ENCODE measurements at places on chromosomes 6 and 20.

DNA sequence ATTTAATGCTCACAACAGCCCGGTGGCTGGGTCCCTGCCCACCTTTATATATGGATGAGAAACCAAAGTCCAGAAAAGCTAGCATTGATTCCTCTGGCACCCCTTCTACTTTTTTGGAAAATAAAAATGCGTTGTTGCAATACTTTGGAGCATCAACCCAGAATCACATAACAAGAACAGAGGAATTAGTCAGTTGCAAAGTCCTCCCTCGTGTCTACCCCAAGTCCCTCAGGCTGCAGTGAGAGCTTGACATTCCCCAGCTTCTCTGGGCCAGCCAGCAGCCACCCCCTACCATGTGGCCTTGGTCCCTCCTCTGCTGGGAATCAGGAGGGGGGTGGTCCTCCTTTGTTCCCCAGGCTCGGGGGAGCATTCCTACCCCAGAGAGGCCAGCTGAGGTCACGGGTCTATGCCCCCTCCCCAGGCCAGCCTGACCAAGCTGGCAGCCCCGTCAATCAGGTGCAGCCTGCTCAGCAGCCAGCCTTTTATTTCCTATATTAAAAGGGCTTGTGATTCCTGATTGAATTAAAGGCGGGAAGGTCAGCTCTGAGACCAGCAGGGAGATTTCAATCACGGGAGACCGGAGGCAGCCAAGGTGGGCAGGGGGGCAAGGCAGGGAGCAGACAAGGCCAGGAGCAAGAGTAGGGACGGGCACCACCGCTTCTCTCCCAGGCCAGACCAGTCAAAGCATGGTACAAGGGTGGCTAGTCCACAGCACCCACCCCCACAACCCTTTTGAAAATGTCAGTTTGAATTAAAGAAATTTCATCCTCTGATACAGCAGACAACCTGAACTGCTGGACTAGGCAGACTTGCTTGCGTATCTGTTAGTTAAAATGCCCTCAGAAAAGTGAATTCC, 158.9 kb downstream of the MRPL14 start:
- DNase-seq: no peak

DNA sequence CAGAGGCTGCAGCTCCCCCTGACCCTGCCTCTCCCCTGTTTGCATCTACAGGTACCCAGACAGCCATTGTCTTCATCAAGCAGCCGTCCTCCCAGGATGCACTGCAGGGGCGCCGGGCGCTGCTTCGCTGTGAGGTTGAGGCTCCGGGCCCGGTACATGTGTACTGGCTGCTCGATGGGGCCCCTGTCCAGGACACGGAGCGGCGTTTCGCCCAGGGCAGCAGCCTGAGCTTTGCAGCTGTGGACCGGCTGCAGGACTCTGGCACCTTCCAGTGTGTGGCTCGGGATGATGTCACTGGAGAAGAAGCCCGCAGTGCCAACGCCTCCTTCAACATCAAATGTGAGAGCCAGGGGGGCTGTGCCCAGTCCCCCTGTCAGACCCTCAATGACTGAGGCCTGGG, 42.1 kb upstream of the SRF start:
- DNase-seq: no peak

GRCh38 chr6:132498638-132499037, 14.3 kb downstream of the STX7 start:
- no peak for DNase-seq

- no peak for DNase-seq
Observed at GRCh38 chr6:12909833-12910232, 193.3 kb downstream of the PHACTR1 start.

GRCh38 chr6:79117752-79118151, 39.7 kb upstream of the PHIP start:
- no peak for DNase-seq

- DNase-seq: no peak
Observed at GRCh38 chr6:105851606-105852005, 234.5 kb upstream of the PRDM1 start.

DNA sequence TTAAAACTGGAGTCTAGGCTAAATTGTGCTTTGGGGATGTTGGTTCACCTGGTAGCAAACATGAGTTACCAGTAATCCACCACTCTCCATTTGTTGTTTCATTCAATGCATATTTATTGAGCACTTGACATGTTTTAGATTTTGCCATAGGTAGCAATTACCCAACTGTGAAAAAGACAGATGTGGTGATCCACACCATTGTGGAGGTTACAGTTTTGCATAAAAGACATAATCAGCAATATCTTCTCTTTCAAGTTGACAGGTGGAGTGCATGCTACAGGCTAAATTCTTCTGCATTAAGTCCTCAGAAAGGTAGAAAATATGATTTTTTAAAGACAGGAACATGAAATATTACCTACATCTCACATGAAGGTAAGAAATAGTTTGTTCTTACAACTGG, 143.0 kb upstream of the TSHZ2 start:
- no peak for DNase-seq

- no peak for DNase-seq
Observed at GRCh38 chr6:37866590-37867507, 47.3 kb downstream of the ZFAND3 start.

DNA sequence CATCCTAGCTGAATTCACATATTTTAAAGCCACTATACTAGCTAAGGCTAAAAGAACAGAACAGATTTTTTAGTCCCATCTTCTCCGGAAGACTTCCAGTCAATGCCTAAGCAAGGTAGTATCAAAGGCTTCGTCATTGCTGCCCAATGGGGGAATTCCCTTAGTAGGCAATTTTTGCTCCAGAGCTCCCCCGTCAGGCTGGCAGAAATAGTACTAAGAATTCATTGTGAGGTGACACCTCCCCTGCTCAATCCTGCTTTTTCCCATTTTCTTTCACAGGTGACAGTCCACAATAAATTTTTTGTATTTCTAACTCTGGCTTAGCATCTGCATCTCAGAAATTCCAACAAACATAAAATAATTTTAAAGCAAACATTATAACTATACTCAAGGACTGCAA, 52.8 kb upstream of the SRSF6 start:
- no peak for DNase-seq

GRCh38 chr6:159577564-159577963, 115.5 kb downstream of the SOD2 start:
- no peak for DNase-seq

DNA sequence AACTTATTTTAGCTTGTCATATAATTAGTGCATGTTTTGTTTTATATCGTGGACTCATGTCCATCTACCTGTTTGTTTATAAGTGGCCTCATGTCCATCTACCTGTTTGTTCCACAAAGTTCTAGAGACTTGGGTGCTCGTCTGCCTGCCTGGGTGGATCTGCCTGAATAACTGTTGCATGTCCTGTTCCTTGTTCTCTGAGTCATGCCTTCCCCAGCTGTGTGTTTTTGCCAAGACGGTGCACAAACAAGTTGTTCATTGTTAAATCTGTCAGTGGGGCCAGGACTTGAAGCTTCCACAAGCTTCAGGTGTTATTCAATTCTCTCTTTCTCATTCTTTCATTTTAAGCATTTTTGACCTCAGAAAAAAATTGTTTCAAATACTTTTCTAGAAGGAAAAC, 358.0 kb upstream of the CITED2 start:
- DNase-seq: no peak

GRCh38 chr6:106161893-106162292, 75.8 kb downstream of the PRDM1 start:
- no peak for DNase-seq

GRCh38 chr6:166541876-166542579, 44.5 kb downstream of the RAMACL start:
- no peak for DNase-seq

GRCh38 chr6:165833355-165833754, 170.3 kb upstream of the PDE10A start:
- no peak for DNase-seq

DNA sequence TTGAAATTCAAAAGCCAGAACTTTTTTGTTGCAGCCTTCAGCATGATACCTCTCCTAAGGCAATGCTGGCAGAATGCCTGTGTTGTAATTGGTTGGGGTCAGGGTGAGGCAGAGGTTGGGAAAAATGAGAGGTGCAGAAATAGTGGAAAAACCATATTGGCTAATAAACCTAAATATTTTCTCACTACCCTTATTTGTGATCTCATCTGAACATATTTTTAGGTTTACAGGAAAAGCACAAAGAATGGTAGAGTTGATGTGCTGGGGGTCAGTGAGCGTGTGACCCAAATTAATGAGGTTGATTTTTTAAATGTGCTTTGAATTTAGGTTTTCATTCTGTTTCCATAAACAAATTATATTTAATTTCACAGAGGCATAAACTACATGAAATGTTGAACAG, 437.3 kb downstream of the HDGFL1 start:
- no peak for DNase-seq

DNA sequence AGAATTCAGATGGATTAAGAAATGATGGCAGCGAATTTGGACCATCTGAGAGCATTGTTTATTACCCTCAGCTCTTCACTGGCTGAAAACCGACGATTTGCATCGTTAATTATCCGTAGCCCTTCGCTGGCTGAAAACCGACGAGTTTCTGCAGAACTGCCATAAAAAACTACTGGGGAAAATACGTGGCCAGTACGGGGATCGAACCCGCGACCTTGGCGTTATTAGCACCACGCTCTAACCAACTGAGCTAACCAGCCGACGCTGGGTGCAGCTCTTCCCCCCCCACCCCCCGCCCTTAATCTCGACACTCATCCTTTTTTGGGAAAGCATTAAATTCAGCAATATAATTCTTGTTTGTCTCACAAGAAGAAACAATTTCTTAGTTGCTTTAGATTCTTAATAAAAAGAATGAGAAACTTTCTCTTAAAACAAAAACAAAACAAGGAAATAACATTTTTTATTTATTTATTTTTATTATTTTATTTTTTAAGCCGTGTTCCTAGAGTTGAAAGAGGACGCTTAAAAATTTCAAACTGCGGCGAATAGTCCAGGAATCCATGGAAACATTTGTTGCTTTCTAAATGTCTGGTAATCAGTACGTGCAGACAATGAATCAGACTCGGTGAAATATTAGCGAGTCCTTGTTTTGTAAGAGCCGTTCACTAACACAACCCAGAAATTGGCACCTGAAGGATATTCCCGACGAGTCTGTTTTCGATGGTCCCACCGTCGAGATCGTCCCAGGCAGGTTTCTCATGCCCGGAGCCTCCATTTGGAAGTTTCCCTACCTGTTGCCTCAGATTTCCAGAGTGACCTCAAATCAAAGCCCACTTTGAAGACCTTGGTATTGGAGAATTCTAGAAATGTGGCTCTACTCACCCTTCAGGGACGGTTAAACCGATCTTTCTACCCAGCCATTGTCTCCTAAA, 27.8 kb downstream of the PRSS16 start:
- no peak for DNase-seq

DNA sequence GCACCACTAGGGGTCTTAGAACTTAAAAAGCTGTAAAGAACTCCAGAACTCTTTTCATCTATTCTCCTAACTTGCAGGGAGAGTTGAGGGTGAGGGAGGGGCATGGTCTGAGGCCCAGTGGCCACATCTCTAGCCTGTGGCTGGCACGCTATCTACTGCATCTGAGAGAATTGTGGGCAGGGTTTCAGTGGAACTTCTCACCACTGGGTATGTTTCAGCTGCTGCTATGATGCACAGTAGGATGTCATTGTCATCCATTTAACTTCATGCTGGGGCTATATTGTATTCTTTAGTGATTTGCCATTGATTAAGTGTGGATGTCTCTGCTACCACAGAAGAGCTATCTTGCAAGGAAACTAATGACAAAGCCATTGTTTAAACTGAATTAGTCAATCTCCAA, 4.5 kb downstream of the TMEM14A start:
- DNase-seq: no peak

GRCh38 chr20:32638848-32639247, 34.9 kb downstream of the C20orf203 start:
- no peak for DNase-seq

DNA sequence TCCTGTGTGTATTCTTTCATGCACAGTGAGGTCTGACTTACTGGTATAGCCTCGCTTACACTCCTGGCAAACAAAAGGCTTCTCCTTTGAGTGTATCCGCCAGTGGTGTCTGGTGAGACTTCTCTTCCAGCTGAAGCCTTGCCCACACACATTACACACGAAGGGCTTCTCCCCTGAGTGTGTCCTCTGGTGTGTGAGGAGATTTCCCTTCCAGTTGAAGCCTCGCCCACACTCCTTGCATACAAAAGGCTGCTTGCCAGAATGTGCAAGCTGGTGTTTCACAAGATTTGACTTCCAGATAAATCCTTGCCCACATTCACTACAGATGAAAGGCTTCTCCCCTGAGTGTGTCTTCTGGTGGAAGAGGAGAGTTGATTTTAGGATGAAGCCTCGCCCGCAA, 21.5 kb downstream of the ZNF337 start:
- DNase-seq: no peak

GRCh38 chr20:62791301-62792181, 4.7 kb upstream of the MRGBP start:
- DNase-seq: peak; percentile 90

Data from right forelimb (tissue), 1 donor.